Effector CD8-positive, alpha-beta T cell (primary cell): ENCODE measurements at places on chromosomes 5 and 9.

GRCh38 chr5:145360936-145361335 is 474.2 kb downstream of the PRELID2 start:
- no peak for DNase-seq

GRCh38 chr9:120875954-120876841 is 790 bp downstream of the PHF19 start:
- peak; percentile 63 for DNase-seq

DNA sequence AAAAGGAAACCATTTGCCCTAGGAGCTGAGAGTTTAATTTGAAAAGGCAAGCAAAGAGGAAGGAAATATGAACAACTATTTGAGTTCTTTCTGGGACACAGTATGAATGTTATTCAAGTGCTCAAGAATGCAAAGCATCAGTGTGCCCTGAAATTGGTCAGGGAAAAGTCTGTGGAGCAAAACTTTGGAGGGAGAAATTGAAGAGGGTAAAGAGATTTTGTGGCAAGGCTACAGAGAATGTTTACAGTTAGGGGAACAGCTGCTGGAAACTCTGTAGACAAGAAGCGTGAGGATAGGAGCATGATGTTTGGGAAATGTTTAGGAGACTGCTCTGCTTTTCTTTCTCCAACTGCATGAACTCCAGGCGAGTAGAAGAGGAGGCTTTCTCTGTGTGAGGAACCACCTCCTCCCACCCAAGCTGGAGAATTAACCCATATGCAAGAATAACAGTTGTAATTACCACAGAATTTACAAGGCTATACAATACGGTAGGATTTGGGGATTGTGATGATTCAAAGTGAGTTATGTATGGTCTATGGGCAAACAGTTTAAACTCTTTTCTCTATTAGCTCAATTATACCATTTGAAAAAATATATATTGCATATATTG is 75.4 kb upstream of the IL7R start:
- DNase-seq, result no peak

DNA sequence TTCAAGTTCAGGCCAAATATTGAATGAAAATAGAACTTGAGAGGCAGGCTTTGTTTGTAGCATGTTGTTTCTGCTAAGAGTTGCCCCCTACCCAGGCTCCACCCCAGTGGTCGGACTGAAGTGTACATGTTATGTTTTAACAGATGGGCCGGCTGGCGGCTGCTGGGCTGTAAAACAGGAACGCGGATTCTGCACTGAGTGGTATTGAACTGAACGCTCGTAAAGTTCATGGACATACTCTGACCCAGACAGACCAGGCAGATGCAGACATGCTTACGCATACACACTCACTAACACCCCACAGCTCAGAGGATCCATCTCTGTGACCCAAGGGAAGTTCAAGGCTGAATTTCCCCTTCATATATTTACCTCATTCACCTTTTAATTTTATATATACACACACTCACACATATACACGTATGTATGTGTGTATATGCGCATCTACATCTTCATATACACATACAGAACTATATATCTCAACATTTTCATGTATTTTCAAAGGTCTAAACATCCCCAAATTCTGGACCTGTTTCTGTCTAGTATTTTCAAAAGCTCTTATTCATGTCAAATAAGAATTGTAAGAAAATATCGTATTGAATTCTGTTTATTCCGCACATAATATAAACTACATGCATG is 1.4 kb downstream of the MARCHF3 start:
- no peak for DNase-seq

DNA sequence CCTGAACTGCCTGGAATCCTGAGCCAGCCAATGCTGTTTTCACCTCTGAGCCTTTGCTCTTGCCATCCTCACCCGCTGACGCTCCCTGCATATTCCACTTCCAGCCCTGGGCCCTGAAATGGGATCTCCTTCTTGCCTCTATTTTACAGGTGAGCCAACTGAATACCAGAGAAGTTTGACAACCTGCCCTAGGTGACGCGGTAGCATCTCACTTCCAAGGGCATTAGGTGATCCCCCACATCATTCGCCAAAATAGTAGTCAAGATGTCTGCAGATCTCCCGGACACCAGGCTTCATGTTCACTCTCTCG is 43.5 kb downstream of the FOXI1 start:
- no peak for DNase-seq

GRCh38 chr5:135456238-135457099 is 4.3 kb upstream of the TIFAB start:
- DNase-seq, result no peak

- DNase-seq, result no peak
Observed at GRCh38 chr5:178252258-178252657, 19.7 kb upstream of the PHYKPL start.

DNA sequence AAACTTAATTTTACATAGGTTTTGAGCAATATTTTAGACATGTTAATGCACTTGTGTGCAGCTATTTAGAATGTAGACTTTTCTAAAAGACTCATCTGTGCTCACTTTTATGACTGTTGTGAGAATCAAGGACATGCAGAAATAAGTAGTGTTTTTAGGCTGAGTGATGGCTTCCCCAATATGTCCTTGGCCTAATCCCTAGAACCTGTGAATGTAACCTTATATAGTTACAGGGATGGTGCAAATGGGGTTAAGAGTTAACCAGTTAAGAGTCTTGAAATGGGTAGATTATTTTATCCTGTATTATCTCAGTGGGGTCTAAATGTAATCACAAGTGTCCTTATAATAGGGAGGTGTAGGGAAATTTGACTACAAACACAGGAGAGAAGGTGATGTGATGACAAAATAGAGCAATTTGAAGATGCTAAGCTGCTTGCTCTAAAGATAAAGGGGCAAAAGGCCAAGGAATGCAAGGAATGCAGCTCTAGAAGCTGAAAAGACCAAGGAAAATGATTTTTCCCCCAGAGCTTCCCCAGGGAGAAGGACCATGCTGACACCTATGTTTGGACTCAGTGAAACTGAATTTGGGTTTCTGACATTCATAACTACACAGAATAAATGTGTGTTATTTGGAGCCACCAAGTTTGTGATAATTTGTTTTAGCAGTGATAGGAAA is 298.0 kb upstream of the PAPPA start:
- no peak for DNase-seq

DNA sequence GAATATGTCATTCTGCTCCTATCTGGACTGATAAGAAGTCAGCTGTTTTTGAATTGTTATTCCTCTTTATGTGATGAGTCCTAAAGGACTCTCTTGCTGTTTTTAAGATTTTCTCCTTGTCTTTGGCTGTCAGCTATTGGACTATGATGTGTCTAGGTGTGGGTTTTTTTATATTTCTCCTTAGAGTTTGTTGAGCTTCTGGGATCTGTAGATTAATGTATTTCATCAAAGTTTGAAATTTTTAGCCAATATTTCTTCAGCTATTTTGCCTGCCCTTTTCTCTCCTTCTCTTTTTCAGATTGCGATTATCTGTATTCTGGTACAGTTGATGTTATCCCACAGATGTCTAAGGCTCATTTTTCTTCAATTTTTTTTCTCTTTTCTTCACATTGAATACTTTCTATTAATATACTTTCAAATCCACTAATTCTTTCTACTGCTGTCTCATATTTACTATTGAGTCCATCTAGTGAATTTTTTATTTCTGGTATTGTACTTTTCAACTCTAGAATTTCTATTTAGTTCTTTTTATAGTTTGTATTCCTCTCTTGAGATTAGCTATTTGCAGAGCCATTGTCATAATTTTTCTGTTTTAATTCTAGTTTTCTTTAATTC is 31.1 kb downstream of the RPS23 start:
- DNase-seq, result no peak
